Activated CD4-positive, alpha-beta memory T cell treated with anti-CD3 and anti-CD28 coated beads for 36 hours (primary cell): ENCODE measurements at places on chromosomes 2 and 18. TPM values are rescaled to one million over a fixed set of nuclear protein-coding genes. Genes with fewer than 3 reads are reported as not detected.

DNA sequence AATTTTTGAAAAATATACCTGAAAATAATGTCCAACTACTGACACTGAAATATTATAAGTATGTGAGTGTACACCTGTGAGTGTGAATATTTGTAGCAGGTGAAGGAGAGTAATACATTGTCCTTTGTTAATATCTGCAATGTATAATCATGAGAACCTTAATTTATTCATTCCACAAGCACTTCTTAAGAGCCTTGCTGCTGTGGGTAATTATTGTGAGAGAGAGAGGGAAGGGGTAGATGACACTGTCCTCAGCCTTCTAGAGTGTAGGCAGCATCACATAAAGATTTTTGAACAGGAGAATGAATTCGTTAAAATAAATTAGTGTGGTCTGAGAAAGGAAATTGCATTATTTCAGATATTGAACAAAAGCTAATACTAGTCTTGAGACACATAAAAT is 157.2 kb downstream of the MAP2 start:
- no peaks in the 10 kb centered on the region for H3K4me1 ChIP-seq
- H3K27me3 ChIP-seq, result no peaks in the 10 kb centered on the region
- no peaks in the 10 kb centered on the region for H3K36me3 ChIP-seq
- no peak overlapping the region for H3K27ac ChIP-seq
- H3K4me3 ChIP-seq, result no peak overlapping the region
- DNase-seq, result no peak

SULT1C4 gene
- not detected for total RNA-seq

IFIH1 gene
- 34.2 TPM for total RNA-seq

DNA sequence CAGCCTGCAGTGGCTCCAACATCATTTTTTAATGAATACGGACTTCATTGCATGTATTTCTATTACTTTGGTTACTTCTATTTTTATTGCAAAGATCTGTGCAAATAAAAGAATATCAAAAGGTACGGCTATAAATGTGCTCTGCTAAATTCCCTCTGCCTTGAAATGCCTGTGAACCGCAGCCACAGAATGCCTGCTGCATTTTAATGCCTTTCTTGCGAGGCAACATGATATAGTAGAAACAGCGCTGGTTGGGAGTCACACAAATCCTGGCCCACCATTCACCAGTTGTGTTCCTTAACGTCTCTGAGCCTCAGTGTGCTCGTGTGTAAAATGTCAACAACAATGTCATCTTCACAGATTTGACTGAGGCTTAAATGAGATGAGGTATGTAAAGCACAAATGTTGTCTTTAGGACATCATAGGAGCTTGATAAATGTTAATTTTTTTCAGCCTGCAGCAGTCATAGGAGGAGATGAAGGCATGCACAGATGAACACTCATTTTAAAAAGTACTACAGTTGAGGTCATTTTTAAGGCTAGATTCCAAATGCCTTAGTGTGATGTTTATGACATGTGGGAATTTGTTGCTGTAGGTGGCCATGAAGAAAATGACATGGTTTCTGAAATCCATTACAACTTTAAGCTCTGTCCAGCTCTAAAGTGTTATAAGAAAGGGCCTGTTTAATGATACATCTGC is 187.6 kb upstream of the NRP2 start:
- H3K27me3 ChIP-seq, result no peaks in the 10 kb centered on the region
- no peak overlapping the region for H3K4me3 ChIP-seq
- no peaks in the 10 kb centered on the region for H3K4me1 ChIP-seq
- no peak overlapping the region for H3K27ac ChIP-seq
- no peak for DNase-seq
- H3K36me3 ChIP-seq, result no peaks in the 10 kb centered on the region

DNA sequence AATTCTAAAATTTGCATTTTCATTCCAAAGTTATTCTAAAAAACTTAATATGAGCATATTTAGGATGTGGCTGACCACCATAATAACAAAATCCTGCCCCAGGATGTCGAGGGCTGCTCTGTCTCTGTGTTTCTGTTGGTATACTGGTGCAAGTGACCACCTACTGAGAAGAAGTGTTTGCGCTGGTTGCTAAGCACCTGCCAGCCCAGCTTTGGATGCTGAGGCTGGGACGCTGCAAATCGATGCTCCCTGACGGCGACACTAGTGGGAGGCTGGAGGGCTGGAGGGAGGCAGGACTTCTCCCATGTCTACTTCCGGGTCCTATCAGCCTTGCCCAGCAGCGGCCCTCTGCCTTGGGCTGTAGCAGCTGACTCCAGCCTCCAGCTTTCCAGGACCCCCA is 45.0 kb downstream of the LAMA1 start:
- no peak for DNase-seq
- H3K4me3 ChIP-seq, result no peak overlapping the region
- H3K27me3 ChIP-seq, result no peaks in the 10 kb centered on the region
- H3K27ac ChIP-seq, result no peak overlapping the region
- H3K4me1 ChIP-seq, result no peaks in the 10 kb centered on the region
- H3K36me3 ChIP-seq, result no peaks in the 10 kb centered on the region

- no peaks in the 10 kb centered on the region for H3K4me1 ChIP-seq
- DNase-seq, result no peak
- H3K27me3 ChIP-seq, result peaks cover 2% of the 10 kb centered on the region
- no peak overlapping the region for H3K27ac ChIP-seq
- no peaks in the 10 kb centered on the region for H3K36me3 ChIP-seq
Measured at GRCh38 chr2:171566057-171566456, 43.8 kb downstream of the CYBRD1 start.

GRCh38 chr2:171389325-171389724 is 44.5 kb downstream of the METTL8 start:
- H3K27me3 ChIP-seq, result no peaks in the 10 kb centered on the region
- peaks cover 12% of the 10 kb centered on the region for H3K36me3 ChIP-seq
- no peak for DNase-seq
- no peak overlapping the region for H3K4me3 ChIP-seq

SPEG gene
- 1.1 TPM for total RNA-seq

- no peaks in the 10 kb centered on the region for H3K27me3 ChIP-seq
- peak overlapping the region; percentile 95 for H3K4me3 ChIP-seq
- H3K36me3 ChIP-seq, result peaks cover 59% of the 10 kb centered on the region
- DNase-seq, result peak; percentile 59
Measured at GRCh38 chr2:96537734-96538486, 1.4 kb downstream of the ARID5A start.

NAT8 gene
- total RNA-seq, result not detected
